Hematopoietic multipotent progenitor cell (in vitro differentiated cells): ENCODE measurements at places on chromosomes 3 and 15.

DNA sequence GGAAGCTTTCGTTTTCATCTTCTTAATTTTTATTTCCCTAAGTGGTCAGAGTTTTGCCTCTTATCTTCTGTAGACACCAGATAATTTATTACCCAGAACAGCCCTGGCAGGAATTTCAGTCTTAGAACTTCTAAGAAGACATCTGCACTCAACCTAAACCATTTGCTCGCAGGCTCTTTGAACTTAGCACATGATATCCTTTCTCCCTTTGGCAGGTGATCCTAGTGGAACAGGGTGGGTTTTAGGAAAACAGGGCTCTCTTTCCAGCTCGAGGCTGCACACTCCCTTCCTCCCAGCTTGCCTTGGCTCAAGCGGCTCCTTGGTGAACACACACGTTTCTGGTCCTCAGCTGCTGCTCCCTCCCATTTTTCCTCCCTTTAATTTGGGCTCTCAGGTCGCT lies 116.5 kb downstream of the THSD4 start:
- DNase-seq: no peak

GRCh38 chr3:40173227-40173721 lies 136.2 kb upstream of the EIF1B start:
- DNase-seq: no peak

GRCh38 chr3:84974347-84974746 lies 15.6 kb downstream of the CADM2 start:
- DNase-seq: no peak

DNA sequence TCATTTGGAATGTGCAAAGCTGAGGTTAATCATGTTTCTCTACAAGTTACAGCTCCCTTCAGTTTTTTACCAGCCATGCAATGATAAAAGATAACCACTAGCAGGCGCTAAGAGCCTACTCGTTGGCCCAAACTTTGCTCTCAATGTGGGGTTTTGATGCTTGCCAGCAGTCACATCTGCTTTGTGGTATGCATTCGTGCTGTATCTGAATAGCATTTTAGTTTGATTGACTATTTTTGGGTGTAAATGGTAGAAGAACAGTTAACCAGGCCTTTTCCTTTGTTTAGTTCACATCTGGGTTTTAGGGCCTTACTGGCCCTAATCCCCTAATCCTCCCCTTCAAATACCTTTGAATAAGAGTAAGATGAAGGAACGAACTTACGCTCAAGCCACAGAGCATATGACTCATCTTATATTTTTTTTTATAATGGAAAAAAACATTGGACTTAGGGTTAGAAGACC lies 4.4 kb upstream of the CLDN11 start:
- peak; percentile 3 for DNase-seq

GRCh38 chr15:67093504-67093862 lies 28.1 kb downstream of the SMAD3 start:
- DNase-seq: no peak

GRCh38 chr15:100005013-100005412 lies 271.8 kb upstream of the LYSMD4 start:
- DNase-seq: no peak

GRCh38 chr15:80159811-80160569 lies 7.2 kb downstream of the FAH start:
- DNase-seq: no peak

GRCh38 chr3:186708983-186709679 lies 8.0 kb upstream of the KNG1 start:
- no peak for DNase-seq

DNA sequence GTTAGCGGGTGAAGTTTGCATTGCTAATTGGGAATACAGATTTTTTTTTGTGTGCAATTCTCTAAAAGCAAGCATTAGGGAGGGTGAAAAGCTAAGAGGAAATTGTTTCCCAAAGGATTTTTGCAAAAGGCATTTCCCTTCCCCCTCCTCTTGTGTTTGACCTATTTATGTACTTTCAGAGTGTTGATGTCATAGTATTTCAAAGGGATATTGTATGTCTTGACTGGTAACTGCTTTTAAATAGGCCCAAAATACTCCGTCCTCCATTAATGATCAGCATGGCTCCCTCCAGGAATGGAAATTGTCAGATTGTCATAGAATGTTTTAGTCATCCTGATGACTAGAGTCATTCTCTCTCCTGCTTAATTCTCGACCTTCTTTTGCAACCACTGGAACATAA lies 32.4 kb downstream of the TRIM71 start:
- no peak for DNase-seq

DNA sequence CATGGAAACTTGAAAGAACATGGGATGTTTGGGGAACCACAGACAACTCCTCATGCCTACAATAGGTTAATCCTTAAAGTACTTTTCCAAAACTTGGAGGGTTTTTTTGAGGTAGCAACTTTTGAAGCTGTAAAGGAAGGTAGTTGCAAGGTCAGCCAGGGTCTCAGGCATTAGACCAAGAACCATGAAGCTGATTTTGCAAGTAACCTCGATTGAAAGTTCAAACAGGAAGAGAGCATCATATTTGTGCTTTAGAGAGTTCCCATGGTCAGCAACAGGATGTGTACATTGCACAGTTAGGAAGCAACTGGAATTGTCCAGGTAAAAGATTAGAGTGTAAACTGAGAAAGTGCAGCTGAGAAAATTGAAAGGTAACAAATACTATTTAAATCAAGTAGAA lies 199.8 kb upstream of the NR2F2 start:
- no peak for DNase-seq

DNA sequence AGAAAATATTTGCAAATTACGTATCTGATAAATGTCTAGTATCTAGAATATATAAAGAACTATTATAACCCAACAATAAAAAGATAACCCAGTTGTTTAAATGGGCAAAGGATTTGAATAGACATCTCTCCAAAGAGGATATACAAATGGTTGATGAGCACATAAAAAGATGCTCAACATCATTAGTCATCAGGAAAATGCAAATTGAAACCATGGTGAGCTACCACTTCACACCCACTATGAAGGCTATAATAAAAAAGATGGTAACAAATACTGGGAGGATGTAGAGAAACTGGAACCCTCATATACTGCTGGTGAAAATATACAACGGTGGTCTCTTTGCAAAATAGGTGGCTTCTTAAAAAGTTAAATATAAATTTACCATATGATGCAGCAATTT lies 28.0 kb downstream of the RAD51 start:
- no peak for DNase-seq

- no peak for DNase-seq
Observed at GRCh38 chr3:71247958-71248335, 335.6 kb downstream of the FOXP1 start.

- no peak for DNase-seq
Observed at GRCh38 chr15:76168237-76168984, 108.6 kb downstream of the TMEM266 start.

- no peak for DNase-seq
Observed at GRCh38 chr3:173007079-173007723, 133.8 kb downstream of the SPATA16 start.

DNA sequence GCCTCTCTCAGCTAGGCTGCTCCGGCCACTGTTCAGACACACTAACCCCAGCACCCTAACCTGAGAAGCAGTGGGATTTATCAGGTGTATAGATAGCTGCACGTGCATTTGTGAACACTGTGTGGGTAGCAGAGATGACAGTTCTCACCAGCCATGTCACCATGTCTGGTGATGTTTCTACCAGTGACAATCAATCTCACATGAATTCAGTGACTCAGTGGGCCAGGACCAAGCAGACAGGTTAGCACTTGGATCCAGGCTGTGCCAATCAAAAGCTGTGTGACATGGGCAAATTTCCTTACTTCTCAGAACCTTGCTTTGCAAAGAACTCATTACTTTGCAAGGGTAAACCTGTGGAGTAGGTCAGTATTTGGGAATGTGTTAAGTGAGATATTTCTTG lies 65.3 kb upstream of the GATM start:
- DNase-seq: no peak

- no peak for DNase-seq
Observed at GRCh38 chr3:17339132-17339575, 403.3 kb downstream of the TBC1D5 start.

DNA sequence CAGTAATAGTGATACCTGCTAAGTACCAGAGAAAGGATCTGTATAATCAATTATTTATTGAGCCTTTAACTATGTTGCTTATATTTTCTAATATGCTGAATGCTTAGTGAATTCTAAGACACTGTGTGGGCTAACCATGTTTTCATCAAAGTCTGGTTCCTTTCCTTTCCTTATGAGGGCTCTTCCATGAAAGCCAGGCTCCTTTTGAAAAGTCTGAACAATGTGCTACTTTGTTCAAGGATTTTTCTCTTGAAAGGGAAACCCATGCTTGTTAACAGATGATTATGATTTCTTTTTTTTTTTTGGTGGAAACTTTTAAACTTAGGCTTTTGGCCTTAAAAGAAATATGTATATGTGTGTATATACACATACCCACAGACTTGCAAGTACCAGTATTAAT lies 17.0 kb downstream of the YEATS2 start:
- no peak for DNase-seq

DNA sequence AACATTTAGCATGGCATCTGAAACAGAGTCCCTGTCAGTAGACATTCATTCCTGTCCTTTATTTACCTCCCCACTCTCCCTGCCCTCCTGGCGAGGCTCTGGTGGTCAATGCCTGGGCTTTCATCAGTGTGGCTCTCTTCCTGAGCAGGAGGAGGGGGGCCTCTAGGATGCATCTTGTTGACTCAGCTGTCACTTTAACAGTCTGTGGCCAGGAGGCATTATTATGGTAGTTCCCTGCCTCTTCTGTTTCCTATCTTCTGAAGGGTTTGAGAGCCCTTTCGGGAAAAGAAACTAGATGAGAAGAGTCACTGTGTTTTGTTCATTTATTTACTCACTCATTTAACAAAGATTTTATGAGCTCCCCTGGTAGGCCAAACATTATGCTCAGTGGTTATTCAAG lies 2.4 kb upstream of the PPP1R14D start:
- no peak for DNase-seq

GRCh38 chr15:41907141-41907540 lies 13.3 kb upstream of the SPTBN5 start:
- DNase-seq: peak; percentile 38

- DNase-seq: no peak
Observed at GRCh38 chr15:90710436-90711027, 6.6 kb upstream of the BLM start.
